PC-9 (cell line): ENCODE measurements at places on chromosomes 2 and 18. TPM values are rescaled to one million over a fixed set of nuclear protein-coding genes. Genes with fewer than 3 reads are reported as not detected.

CD28 gene
- total RNA-seq, result not detected in 2 replicates

MYOM1 gene
- 0.88 and 1.3 TPM in 2 replicates for total RNA-seq

C1D gene
- total RNA-seq, result 22.3 and 24.8 TPM in 2 replicates

DNA sequence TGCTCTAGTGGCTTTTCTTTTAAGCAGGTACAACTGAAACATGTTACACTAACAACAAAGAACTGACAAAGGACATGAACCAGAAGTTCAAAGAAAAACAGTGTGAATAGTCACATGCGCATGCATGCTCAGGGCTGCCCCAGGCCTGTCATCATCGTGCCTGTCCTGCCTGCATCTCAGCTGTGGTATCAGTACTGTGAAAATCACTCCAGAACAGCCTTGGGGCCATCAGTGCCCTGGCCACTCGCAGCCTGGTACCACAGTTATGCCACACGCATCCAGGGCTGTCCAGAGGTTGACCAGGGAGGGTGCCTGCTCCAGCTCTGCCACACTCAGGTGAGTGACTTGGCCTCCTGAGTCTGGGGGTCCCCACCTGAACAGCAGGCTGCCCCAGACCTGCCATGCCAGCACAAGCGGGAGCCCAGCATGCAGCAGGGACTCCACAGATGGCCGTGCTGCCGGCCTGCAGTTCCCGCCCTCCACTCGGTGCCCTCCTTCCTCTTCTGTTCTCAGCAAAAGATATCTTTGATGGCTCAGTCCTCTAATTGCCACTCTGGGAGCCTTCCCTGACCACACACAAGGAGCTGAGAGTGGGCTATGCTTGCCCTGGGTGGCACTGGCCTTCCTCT lies 12.3 kb downstream of the LIMS2 start:
- no peak for DNase-seq

DNA sequence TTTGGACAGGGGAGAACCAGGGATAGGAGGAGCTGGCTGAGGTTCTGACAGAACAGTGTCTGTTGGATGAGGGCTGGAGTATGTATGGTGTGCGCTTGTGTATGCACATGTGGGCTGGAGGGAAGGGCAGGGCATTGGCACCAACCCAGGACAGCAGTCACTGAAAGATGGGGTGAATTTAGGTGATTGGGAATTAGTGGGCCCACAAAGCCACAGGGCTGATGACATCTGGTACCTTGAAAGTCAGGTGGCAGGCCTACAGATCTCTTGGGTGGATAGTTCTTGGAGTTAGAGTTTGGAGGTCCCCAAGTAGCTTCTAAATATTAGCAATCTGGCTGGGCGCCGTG lies 45.7 kb downstream of the C2orf42 start:
- DNase-seq, result no peak

DNA sequence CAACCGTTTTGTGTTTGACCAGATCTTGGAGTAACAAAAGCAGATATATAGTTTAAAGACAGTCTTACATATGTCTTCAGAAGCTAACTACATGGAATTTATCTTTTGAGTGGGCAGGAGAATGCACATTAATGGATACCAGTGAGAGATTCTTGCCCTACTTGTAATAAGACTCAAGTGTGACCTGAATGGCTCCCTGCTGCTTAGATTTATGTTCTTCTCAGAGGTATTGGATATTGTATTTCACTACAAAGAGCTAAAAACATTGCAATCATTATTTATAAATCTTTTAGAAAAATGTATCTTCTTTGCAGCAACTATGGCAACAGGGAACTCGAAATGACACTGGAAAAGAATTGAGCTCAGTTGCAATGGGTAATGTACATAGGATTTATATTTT lies 227.7 kb downstream of the LRRTM4 start:
- DNase-seq, result no peak
